ENCODE measurements at places on chromosomes 2 and 18. TPM values are rescaled to one million over a fixed set of nuclear protein-coding genes. Genes with fewer than 3 reads are reported as not detected.

DNA sequence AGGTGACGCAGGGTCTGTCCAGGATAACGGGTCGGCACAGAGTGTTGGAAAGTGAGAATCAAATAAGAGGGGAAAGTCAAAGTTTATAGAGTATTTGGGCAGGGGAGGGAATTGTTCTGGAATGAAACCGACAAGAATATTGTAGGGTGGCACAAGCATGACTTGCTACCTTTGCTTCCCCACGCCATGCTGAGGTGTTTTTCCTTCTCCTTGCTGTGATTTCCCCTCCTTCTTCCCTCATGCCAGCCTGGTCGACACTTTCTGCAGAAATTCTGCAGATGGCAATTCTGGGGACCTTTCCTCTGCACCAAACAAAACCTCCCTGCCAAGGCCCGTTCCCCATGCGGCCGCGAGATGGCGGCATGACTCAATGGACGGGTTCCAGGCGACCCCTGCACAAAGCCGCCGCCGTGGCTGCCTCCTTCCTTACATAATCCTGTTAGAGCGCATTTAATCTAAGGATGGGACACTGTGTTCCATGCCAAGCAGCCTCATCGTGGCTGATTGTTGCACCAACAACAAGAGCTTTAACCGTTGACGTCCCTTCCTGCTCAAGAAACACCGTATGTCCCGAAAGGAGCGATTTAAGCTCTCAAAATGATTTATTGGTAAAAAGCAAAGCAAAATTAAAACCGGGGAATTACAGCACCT, at the start of gene MRO:
MRO (minus strand) TSS at position 289 of the 651 bp plus-strand sequence. CDS start 10,616 bp downstream, outside the sequence.
- no peak within 1 kb of the TSS for H3K4me3 ChIP-seq
- peak; percentile 80 for DNase-seq
- H3K27me3 ChIP-seq, result no peaks in the 10 kb centered on the region
- no peaks in the 10 kb centered on the region for H3K36me3 ChIP-seq
- H3K27ac ChIP-seq, result no peak within 1 kb of the TSS

DNA sequence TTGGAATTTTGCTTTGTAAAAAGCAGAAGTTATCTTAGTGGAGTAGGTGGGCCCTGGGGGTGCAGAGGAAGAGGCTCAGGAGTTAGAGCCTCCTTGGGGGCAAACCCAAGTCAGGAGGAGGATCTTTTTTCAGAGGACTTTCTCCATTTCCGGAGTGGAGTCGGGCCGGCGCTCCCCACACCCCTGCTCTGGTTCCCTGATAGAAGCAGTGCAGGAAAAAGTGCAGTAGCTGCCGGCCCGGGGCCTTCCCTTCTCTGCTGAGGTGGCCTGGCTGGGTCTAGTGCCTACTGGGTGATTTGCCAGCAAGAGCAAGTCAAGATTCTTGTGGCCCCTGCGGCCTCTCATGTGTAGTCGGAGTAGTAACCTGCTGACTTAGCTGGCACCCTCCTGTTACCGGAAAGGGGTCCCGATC, 124.2 kb upstream of the HS6ST1 start:
- no peak overlapping the region for H3K27ac ChIP-seq
- H3K4me1 ChIP-seq, result no peaks in the 10 kb centered on the region
- no peaks in the 10 kb centered on the region for H3K36me3 ChIP-seq
- no peaks in the 10 kb centered on the region for H3K27me3 ChIP-seq
- no peak for DNase-seq
- no peak overlapping the region for H3K4me3 ChIP-seq

GRCh38 chr2:13968811-13969210, 663.7 kb upstream of the LRATD1 start:
- peak overlapping the region; percentile 79 for H3K27ac ChIP-seq
- peak; percentile 19 for DNase-seq
- no peaks in the 10 kb centered on the region for H3K4me1 ChIP-seq
- H3K4me3 ChIP-seq, result peak overlapping the region; percentile 10
- no peaks in the 10 kb centered on the region for H3K27me3 ChIP-seq

- no peak overlapping the region for H3K27ac ChIP-seq
- peaks cover 13% of the 10 kb centered on the region for H3K4me1 ChIP-seq
- DNase-seq, result peak; percentile 51
Measured at GRCh38 chr2:12176623-12177454, 430.4 kb downstream of the LPIN1 start.

DNA sequence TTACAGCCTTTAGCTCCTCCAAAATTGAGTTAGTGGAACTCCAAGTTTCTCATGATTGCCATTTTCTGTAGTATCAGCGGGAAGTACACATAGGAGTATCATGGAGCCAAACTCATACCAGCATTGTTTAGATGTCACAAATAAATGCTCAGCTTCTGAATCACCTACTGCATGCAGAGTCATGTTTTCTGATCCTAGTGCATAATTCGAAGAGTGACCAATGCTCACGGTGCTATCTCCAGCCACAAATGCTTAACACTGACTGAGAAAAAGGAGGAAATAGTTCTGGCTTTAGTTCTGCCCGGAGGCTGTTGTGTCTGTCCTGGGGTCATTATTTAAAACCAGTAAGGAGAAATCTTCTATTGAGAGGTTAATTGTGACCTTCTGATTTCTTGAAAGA, 45.4 kb upstream of the LRATD1 start:
- peaks cover 15% of the 10 kb centered on the region for H3K4me1 ChIP-seq
- H3K4me3 ChIP-seq, result no peak overlapping the region
- H3K27ac ChIP-seq, result peak overlapping the region; percentile 25

Gene RNPEPL1
- total RNA-seq, result 33.7 TPM

Gene FBXO36
- total RNA-seq, result 2.2 TPM

Gene IL36A
- total RNA-seq, result not detected

Gene NEB
- total RNA-seq, result 1.2 TPM

Gene UGT1A8
- total RNA-seq, result not detected

Data from MCF 10A (cell line).